Esophagus squamous epithelium (tissue), 5 donors: ENCODE measurements at places on chromosomes 5 and 9.

DNA sequence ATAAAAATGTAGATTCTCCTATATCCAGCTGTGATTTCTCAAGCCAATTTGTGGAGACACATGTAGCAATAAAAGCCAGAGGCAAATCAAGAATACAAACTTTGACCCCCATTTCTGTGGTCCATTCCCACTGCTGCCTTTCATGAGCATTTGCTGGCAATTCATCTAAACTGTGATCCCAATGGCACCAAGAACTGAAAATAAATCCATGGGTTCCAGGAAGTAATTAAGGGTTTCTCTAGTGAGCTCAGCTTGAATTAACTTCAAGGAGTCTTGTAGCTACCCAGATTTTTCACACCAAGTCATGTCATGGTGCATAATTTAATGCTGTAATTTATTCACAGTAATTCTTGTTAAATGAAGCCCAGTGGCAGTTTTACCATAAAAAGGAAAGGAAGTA lies 145.0 kb upstream of the SMC2 start:
- no peak for DNase-seq

DNA sequence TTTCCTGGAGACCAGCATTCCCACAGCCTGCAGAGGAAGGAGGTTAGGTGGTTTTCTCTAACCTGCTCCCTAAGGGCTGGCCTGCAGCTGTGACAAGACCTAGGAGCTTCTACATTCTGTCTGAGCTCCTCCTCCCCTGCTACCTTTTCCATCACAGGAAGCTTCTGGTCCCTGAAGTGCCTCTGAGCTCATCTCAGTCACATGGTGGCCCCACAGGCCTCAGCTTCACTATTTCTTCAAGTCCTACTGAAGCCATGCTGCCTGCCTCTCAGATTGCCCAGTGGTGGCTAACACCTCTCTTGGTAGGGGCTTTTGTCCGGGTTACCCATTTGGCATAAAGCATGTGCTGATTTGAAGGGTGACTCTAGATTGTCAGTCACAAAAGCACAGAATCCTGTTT lies 259.4 kb downstream of the CRB2 start:
- DNase-seq = no peak

DNA sequence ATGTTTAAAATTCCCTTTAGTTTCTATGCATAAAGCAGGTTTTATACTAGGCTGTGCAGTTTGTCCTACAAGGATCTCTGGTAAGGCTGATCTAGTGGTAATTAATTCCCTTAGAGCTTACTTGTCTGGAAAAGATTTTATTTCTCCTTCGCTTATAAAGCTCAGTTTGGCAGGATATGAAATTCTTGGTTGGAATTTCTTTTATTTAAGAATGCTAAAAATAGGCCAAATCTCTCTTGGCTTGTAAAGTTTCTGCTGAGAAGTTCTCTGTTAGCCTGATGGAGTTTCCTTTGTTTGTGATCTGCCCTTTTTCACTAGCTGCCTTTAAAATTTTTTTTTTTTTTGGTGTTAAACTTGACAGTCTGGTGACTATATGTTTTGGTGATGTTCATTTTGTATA lies 237.1 kb upstream of the TLE4 start:
- no peak for DNase-seq

DNA sequence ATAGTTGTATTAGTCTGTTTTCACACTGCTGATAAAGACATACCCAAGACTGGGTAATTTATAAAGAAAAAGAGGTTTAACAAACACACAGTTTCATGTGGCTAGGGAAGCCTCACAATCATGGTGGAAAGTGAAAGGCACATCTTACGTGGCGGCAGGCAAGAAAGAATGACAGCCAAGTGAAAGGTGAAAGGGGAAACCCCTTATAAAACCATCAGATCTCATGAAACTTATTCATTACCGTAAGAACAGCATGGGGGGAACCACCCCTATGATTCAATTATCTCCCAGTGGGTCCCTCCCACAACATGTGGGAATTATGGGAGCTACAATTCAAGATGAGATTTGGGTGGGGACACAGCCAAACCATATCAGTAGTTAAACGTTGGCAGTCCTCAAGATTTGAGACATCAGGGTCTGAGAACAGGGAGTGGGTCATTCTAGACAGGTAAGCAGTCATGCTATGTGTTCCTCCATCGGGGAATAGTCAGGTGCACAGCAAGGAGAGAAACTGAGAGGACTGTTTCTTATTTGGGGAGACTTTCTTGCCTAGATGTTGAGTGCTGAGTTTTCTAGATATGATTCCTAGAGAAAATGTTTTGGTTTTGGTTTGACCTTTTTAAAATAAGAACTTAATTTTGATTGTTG lies 45.8 kb upstream of the ENTREP1 start:
- no peak for DNase-seq

DNA sequence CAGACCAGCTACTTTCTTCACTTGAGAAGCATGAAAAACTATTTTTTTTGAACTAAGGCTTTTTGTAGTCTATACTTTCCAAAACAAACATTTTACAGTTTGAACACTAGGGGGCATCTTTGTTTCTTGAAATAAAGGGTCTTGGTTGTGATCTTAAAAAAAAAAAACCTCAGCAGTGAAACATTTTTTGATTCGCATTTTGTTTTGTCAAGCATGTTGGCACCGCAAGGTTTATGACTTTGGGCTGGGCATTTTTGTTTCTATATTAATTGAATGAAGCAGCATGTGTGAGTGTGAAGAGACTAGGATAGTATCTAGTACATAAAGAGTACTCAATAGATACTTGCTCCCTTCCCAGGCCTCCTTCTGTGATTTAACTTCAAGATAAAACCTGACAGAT lies 31.6 kb upstream of the ACOT12 start:
- no peak for DNase-seq

DNA sequence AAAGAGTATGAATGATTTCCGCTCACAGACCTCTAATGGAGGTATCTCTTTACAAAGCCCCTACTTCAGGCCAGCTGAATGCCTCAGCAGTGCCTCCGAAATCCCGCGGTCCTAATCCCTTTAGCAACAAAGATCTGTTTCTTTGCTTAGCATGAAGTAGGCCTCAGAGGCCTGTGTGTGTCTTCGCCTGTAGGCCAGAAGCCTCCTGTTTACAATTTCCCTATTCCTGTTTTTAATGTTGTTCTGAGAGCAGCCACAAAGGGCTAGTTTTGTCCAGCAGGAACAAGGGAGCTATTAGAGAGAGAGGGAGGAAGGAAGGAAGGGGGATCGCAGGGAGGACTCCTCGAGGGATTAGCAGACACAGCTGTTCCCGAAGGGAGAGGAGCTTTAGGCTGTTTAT lies 166.4 kb upstream of the SPRY4 start:
- DNase-seq = no peak

- DNase-seq = no peak
Measured at GRCh38 chr5:73311291-73312110, 137.1 kb downstream of the FOXD1 start.

GRCh38 chr5:38316544-38317224 lies 58.3 kb downstream of the EGFLAM start:
- no peak for DNase-seq

- no peak for DNase-seq
Measured at GRCh38 chr5:168670881-168671575, 91.9 kb upstream of the PANK3 start.

- DNase-seq = no peak
Measured at GRCh38 chr9:33703430-33704102, 91.8 kb upstream of the PRSS3 start.

DNA sequence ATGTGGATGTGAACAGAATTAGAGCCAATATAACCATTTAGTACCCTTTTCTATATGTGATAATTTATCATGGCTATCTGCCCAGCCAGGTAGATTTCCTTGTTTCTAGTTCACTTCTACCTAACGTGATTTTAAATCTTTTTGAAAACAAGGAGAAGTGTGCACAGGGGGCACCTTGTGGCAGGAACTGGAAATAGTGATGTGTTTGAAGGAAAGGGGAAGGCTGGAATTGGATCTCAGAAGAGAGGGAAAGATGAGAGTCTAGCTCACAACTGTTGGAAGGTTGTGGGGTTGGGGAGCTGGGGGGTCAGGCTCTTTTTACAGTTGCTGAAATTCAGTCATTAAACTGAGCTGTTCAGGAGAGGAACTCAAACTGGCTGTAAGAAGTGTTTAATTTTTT lies 219.5 kb downstream of the KCTD16 start:
- DNase-seq = no peak

- DNase-seq = no peak
Measured at GRCh38 chr5:95878417-95879323, 56.1 kb upstream of the GLRX start.

GRCh38 chr9:81377921-81378320 lies 311.4 kb downstream of the TLE1 start:
- DNase-seq = no peak

- no peak for DNase-seq
Measured at GRCh38 chr5:88834131-88834462, 48.9 kb downstream of the MEF2C start.

- DNase-seq = no peak
Measured at GRCh38 chr5:160133918-160134304, 14.7 kb upstream of the PWWP2A start.

GRCh38 chr9:124576751-124577150 lies 69.6 kb upstream of the NR5A1 start:
- no peak for DNase-seq

DNA sequence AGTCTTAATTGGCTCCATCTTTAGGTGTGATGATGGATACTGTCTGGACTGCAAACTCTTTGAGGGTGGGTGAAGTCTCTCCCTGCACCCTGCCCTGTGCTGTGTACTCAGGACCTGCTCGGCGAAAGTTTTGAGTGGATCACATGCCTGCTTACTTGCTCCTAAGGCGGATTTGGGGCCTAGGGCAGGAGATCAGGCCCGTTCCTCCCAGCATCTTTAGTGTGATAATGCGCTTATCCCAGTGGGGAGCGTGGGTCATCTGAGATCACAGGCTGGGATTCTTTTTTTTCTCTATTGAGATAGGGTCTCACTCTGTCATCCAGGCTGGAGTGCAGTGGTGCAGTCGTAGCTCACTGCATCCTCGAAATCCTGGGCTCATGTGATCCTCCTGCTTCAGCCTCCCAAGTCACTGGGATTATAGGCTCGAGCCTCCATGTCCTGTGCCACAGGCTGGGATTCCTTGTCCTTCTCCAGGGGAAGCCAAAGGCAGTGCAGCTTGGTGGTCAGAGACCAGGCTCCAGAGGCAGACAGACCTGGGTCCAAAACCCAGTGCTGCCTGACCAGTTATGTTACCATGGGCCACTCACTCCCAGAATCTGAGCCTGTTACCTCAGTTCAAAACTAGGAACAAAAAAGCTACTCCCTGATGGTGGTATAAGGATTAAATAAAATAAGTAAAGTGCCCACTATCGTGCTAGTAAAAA lies 59.7 kb downstream of the ZNF618 start:
- DNase-seq = no peak

- no peak for DNase-seq
Measured at GRCh38 chr5:35198686-35199085, 31.6 kb downstream of the PRLR start.
